ENCODE measurements at places on chromosomes 3 and 15.

DNA sequence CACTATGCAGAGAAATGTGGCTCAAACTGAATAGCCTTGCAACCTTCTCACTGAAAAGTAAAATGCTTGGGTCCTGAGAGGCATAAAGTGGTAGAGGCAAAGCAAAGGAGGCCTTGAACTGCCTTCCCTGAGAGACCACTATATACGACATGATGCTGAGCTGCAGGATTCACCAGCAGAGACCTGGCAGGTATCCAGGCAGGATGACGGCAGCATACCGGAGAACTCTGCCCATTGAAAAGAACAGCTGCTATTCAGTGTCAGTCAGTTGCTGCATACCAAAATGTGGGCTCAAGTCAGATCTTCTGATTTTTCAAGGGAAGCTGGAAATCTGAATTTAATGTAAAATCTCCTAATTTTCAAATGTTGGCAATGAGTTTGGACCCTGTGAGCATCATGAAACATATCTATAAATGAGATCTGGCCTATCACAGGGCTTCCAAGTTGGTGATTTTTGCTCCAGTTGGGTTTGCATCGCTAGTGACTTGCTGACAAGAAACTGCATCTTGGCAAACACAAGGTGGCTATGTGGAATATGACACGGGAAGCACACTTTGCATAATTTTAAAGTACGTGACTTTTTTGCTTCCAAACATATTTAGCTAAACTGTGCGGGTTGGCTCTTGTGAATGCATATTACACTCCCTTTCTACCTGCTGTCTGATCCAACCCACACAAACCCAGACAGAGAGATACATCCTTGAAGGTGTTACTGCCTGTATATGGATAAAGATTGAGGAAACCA lies 529.0 kb downstream of the AGBL1 start:
- DNase-seq: no peak

- peak; percentile 43 for DNase-seq
Measured at GRCh38 chr3:128447561-128448013, 19.1 kb downstream of the DNAJB8 start.

DNA sequence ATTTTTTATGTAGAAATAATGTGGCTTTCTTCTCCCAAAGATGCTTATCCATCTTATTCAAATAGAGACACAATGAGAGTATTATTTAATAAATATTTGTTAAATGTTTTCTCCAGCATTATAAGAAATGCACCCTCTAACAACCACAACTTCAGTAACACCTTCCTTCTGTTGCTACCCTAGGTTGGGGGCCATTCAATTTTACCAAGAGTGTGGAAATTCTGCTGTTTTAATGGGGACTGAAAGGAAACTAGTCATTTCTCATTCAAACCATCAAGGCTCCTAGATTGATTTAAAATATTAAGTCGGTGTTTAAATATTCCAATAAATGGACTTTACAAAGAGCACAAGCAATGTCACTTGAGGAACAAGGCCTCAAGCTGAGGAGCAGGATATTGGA lies 7.6 kb downstream of the ONECUT1 start:
- no peak for DNase-seq

DNA sequence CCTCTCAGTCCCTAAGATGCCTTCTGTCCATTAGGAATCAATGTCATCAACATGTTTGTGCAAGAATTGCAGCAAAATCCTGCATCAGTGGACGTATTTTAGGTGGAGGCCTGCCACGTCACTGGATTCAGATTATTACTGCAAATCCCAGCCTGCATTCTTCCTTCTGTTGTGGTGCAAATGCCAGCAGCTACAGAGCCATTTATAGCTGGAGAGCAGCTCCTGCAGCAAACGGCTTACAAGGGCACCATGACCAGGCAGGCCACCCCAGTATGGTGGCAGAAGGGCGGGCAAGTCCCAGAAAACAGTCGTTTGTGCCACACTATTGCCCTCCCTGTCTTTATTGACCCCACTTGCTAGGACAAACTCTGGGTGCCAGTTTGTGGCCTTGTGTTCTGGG lies 74.7 kb downstream of the SNRK start:
- DNase-seq: no peak

DNA sequence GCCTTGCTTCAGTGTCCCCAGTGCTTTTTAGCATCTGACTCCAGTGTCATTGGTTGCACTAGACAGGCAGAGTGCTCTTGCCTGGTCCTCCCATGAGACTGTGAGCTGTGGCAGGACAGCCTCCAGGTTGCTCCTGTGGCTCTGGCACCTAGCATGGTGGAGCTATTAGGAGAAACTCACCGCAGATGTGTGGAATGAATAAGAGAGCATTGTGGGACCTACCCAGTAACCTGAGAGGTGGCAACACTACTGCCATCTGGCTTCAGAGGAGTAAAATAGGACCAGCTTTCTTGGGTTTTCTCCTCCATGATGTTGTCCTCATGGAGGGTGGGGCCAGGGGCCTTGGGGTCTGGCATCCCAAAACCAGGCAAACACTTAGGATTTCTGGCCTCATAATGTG lies 183.6 kb downstream of the EPHB1 start:
- DNase-seq: no peak

- no peak for DNase-seq
Measured at GRCh38 chr3:108053067-108053466, 37.8 kb downstream of the CD47 start.

DNA sequence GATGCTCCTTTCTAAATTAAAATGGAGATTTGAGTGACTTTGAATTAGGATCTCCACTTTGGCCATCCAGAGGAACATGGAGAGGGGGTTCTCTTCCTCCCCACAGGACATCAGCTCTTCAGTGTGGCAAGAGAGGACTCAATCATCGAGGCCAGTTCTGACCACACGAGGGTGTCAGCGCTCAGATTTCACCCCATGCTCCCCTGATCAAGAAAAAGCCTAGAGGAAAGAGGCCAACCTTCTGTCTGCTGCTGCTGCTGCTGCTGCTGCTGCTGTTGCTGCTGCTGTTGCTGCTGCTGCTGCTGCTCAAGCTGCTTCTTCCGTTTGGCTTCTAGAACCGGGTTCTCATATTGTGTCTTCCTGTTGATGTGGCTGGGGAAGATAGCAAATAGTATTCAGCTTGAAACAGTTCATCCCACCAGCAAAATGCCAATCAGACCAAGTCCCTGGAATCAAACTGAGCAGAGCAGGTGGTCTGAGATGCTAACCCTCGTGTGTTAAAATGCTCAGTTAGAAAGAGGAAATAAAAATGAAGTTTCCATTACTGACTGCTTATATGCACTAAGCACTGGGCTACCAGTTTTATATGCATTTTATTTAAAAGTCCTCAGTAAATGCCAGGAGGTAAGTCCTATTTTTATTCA lies 599.0 kb downstream of the MAGI1 start:
- no peak for DNase-seq

GRCh38 chr15:73838831-73839426 lies 34.4 kb upstream of the TBC1D21 start:
- no peak for DNase-seq

- no peak for DNase-seq
Measured at GRCh38 chr3:62874711-62875557, at the start of gene CADPS. Gene CADPS, minus strand, starts transcription at chr3:62875416. Its CDS starts 387 bp downstream, at chr3:62875029.

- DNase-seq: no peak
Measured at GRCh38 chr3:11363715-11364114, 91.5 kb downstream of the ATG7 start.

DNA sequence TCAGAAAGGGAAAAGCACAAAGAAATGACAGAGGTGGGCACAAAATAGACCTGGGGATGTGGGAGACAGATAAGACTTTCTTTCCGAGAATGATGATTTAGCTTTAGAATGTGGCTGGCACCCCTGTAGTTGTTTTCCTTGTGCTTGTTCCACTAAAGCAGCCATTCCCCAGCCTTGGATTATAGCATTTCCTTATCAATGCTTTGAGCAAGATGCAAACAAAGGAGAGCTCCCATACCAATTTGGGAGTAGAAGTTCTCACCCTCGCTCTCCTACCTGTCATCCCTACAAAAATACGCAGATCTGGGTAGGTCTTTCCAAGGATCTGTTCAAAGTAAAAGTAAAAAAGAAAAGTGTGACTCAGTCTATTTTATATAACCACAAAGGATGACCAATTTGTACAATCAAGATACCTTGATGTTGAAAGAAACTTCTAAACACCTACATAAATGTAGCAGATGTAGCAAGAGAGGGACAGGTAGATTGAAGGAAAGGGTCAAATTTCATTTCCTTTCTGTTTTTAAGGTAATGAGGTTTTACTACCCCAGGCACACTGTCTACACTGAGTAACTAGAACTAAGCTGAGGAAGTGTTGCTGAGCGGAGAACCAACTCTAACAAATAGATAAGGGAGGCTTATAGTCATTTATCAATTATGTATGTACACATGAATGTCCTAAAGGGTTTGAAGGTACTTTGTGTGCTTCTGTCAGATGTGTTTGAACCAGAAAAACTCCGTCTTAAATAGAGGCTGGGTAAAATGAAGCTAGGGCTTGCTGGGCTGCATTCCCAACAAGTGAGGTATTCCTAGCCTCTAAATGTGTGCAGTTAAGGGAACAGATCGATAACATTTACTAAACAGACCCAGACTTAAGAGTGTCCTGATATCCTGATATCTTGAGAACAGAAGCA lies 91.1 kb upstream of the LRRN1 start:
- DNase-seq: no peak

DNA sequence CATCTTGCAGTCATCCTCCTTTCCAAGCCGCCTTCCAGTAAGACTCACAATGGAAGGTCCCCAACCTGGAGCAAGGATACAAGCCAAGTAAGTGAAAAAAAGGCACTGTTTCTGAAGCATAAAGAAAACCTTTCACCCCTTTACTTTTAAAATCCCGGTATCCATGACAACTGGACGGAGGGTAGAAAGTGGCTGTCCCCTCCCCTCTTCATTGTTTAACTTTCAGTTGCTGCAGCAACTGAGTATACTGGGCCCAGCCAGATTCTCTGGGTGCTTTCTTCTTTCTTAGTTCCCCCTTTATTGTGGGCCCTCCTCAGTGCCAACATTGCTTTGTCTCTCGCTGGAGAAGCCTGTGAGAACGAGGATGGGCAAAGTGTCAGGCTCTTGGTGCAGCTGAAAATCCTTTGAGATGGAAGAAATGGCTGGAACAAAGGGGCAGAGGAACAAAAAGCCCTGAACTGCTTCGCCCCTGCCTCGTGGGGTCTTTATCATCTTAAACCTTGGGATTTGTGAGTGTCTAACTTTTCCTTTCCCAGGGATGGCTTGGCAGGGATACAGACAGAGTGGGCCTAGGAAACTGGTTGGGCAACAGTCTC lies 224.0 kb upstream of the RGMA start:
- DNase-seq: no peak

GRCh38 chr3:188747489-188747888 lies 424.3 kb upstream of the TPRG1 start:
- no peak for DNase-seq

GRCh38 chr3:155556531-155556930 lies 188.3 kb downstream of the PLCH1 start:
- no peak for DNase-seq

- no peak for DNase-seq
Measured at GRCh38 chr15:92733934-92734521, 78.5 kb upstream of the FAM174B start.

- DNase-seq: no peak
Measured at GRCh38 chr3:128359060-128359664, 107.5 kb downstream of the DNAJB8 start.

GRCh38 chr3:131303848-131304247 lies 77.7 kb upstream of the NUDT16 start:
- DNase-seq: no peak

DNA sequence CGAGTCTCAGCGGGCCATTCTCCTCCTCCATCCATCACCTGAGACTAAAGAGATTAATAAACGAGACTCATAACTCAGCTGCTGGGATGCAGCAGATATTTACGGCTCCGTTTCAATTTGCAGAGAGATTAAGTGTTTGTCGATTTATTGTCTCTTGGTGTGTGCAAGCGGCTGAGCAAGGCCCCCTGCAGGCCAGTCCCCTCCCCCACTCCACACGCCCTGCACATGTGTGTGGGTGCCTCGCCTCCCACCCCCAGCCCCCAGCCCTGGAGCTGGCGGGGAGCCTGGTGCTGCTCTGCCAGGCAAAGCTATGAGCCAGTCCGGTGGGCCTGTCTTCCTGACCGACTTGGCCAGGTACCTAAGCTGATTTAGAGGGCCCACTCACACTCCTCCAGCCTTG lies 63.0 kb downstream of the CYP11A1 start:
- DNase-seq: no peak

DNA sequence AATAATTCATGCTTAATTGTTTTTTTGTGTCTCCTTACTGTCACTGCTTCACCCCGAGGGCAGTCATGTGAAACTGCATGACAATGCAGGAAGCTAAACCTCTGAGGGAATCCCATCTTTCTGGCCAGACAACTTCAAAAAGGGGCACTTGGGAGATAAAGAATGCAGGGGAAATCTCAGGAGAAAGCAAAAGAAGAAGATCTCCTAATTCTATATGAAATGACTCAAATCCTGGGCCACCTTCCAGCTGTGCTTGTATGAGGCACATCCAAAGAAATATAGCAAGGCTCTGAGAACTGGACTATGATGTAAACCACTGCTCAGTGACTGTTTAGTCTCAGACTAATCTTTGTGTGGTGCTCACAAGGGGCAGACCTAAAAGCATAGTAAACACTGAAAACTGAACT lies 22.6 kb upstream of the UMPS start:
- no peak for DNase-seq

- DNase-seq: no peak
Measured at GRCh38 chr3:192092388-192093005, 631.5 kb downstream of the PYDC2 start.

- DNase-seq: no peak
Measured at GRCh38 chr3:150300388-150300787, 107.7 kb upstream of the TSC22D2 start.

DNA sequence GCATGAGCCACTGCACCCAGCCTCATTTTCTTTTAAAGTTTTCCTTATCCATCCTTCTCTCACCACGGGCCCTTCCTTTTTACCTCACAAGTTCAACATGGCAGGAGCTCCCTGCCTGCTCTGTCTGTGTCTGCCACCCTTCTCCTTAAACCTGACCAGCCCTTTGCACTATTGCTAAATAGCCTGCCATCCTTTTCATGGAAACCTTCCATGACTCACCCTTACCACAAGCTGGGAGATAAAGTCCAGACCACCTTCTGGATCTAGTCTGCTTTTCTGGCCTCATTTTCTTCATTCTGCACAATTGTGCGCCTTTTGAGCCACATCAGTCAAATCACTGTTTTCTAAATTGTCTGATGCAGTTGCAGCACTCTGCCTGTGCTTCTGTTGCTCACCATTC lies 8.9 kb downstream of the PARP14 start:
- DNase-seq: no peak

DNA sequence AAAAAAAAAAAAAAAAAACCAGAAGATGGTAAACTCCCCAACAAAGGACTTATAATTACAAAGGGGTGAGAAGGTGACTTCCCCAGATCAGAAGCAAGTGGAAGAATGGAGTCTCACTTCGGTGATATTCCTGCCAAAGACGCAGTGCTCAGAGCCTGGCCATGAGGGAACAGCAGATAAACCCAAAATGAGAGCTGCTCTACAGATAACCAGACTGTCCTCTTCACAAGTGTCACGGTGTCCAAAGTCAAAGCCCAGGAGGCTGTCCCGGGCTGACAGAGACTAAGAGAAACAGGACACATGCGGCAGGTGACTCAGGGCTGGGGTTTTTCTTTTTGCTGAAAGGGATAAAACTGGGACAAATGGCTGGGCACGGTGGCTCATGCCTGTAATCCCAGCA lies 48.8 kb downstream of the HMCES start:
- DNase-seq: no peak

GRCh38 chr3:37577697-37578096 lies 284.0 kb upstream of the CTDSPL start:
- no peak for DNase-seq

Data from stimulated activated CD4-positive, alpha-beta T cell treated with anti-CD3 and anti-CD28 coated beads, Interleukin-1b, Interleukin-23, amount 100 ng/mL, for 24 hours (primary cell).